Sciatic nerve (tissue), 2 donors: ENCODE measurements at places on chromosomes 1 and 21.

DNA sequence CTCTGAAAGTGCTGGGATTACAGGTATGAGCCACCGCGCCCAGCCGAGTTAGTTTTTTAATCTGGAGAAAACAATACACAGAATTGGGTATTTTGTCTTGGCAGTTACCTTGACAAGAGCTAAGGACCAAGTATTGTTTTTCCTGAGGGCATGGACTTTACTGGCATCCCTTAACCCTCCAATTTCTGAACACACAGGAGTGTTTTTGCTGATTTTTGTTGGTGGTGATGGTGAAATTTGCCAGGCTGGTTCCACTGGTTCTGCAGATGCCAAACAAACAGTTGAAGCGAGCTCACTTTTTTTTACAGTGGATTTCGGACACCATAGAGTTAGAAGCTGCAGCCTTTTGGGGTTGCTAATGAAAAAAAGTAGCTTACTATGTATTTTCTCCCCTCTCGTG is 37.2 kb upstream of the SH3D21 start:
- no peak for DNase-seq

DNA sequence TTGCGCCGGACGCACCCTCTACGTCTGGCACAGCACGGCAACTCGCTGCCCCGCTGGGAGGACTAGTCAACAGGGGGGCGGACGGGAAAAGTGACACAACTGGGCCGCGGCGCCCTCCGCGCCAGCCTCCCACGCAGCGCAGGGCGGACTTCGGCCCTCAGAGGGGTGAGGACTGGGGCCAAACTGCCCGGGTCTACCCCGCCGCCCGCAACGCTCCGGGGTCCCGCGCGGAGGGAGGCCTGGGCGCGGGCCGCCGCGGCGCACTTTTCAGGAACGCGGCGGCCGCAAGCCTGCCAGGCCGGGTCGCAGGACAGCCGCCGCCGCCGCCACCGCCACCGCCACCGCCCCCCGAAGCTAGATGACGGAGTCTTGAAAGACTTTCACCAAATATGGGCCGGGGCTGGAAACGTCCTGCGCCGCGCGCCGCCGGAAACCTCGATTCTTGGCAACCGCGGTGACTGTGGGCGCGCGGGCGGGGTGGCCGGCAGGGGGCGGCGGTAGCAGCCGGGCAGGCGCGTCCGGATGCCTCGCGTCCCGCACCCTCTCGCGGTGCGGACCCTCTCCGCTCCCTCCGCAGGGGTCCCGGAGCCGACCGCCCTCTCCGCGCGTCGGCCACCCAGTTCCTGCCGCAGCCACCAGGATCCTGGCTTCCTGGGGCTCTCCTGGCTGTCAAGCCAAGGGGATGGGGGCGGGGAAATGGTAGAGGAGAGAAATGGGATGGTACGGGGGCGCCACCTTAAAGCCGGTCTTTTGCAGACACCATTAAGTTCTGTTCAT is 3.7 kb upstream of the CCN1 start:
- peak; percentile 94 for DNase-seq

- no peak for DNase-seq
Observed at GRCh38 chr1:198024782-198025181, 107.6 kb downstream of the LHX9 start.

DNA sequence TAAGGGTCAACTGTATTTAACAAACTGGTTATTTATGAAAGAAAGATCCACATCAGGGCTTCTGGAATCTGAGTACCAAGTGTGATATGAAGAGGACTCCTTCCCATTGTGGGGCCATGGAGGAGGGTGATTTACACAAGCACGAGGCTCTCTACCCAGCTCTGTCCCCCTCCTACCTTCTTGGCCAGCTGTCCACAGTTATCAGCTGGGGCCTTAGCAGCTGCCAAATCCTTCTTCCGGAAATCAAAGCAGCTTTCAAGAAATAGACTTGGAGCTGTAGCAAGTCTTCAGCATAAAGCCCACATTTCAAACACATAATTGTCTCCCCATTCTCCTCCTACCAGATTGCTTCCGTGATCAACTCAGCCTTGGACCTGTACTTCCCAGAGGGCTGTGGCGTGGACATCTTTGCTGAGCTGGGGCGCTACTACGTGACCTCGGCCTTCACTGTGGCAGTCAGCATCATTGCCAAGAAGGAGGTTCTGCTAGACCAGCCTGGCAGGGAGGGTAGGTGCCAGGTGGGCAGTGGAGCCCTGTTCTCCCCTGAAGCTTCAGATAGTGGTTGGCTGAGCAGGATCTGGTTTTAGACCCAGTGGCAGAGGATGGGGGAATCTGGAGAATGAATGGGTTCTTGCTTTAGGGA is 15.5 kb downstream of the AZIN2 start:
- no peak for DNase-seq

DNA sequence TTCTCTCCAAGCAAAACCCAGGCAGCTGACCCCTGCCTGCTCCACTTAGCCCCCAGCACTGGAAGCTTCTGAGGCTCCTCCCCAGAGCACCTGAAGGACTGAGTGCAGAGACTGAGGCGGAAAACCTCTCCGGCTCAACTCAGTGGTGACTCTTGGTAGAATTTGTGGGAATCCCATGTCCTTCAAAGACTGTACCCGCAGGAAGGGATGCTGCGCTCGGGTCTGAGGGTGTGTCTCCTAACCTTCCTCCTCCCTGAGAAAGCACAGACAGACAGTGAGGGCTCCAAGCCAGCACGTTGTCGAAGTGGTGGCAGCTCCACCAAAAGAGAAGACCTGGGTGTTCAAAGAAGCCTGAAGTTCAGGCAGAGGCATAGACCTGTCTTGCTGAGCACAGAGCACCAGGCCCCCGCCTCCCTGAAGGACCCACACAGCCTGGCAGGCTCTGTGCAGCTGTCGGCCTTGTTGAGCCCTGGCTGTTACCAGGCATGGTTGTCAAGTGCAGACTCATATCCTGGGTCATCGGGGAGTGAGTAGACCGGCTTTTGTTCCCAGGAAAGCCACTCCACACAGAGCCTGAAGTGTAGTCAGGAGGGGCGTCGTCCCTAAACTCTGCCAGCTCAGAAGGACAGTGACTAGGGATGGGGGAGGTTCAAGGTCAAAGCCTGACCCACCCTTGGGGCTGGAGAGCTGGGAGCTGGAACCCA is 36.7 kb downstream of the CSMD2 start:
- no peak for DNase-seq

DNA sequence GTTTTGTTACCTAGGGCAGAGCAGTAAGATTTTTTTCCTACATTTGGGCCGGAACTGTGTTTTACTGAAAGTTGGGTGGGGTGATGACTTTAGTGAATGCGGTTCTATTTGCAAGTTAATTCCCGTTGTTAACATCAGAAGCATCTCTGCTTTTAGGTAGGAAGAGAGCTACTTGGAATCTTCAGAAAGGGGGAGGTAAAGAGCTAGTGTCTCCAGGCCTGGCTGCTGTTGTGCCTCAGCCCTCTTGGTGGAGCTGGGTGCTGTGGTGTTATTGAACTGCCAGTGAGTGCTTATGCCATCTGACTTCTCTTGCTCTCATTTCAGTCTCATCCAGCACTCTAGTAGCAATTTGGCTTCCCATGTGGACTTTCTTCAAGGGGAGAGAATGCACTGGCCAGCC is 3.4 kb downstream of the KDM4A start:
- no peak for DNase-seq

DNA sequence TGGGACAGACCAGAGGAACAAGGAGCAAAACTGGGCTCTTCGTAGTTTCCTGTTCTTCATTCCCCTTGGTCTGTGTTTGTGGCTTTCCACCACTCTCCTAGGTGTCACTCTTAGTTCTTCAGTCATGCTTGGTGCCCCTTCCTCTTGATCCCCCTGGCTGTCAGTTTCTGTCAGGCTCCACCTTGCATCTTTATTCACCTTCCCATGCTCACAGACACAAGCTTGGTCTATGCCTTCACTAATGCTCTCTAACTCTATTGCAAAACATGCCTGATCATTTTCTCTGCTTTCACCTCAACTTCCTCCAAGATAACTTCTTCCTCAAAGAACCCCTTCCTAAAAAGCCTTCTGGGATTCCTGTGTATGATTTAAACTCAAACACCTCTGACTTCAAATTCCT is 122.9 kb downstream of the GLUL start:
- no peak for DNase-seq

GRCh38 chr1:165616054-165616612 is 14.9 kb upstream of the MGST3 start:
- no peak for DNase-seq

DNA sequence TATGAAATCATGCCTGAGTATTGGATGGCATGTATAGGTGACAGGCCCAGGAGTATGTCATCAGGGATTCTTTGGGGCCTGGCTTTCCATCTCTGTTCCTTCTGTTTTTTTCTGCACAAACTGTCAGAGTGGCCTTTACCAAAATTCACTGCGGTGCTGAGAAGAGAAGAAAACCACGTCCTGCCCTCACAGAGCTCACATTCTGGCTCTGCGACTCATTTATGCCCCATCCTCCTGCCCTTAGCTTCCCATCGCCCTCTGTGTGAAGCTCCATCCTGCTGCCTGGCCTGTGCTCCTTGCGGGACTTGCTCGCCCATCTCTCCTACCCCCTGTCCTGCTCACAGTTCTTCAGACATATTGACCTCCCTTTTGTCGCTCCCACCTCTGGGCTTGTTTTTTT is 73.4 kb downstream of the HUNK start:
- no peak for DNase-seq

- no peak for DNase-seq
Observed at GRCh38 chr1:165688046-165688445, 10.3 kb downstream of the ALDH9A1 start.

DNA sequence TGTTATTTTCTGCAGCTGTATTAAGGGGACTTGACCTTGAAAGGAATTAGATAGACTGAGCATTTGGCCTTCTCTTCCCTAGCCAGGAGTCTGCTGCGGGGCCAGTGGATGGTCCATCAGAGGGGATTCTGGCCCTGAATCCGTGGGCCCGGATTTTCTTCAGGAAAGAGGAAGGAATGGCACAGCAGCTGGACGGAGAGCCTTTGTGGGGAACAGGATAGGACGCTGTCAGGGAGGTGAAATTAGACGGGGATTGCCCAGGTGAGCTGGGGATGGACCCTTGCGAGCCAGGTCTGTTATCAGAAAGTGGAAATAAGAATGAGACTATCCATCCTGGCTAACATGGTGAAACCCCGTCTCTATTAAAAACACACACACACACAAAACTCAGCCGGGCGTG is 1.7 kb upstream of the C2CD2 start:
- no peak for DNase-seq

DNA sequence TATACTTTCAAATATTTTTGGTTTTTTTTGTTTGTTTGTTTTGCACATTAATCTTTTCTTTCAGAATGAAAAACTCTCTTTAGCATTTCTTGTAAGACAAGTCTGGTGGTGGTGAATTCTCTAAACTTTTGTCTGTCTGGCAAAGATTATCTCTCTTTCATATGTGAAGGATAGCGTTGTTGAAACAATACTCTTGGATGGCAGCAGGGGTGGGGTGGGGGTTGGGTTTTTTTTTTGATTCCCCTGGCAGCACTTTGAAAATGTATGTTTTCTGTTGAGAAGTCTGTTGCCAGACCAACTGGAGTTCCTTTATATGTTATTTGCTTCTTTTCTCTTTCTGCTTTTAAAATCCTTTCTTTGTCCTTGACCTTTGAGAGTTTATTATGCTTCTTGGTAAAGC is 160.2 kb downstream of the VAV3 start:
- no peak for DNase-seq

DNA sequence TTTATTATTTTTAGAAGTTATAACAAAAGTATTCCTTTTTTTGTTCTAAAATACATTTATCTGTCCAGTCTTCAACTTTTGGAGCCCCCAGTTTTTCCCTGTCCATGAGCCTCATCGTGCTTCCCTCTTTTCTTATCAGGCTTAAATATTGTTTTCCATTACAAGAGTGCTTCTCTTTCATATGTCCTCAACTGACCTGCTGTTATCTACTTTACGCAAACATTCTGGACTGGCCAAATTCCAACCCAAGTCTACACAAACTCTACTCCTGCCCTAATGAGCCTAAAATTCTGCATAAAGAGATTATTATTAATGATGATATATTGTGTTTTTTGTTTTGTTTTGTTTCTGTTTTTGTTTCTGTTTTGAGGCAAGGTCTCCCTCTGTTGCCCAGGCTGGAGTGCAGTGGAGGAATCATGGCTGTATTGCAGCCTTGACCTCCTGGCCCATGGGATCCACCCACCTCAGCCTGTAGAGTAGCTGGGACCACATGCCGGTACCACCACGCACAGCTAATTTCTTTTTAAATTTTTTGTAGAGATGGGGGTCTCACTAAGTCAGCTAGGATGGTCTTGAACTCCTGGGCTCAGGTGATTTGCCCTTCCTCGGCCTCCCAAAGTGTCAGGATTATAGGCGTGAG is 318.8 kb upstream of the NEGR1 start:
- no peak for DNase-seq

GRCh38 chr1:198497326-198498102 is 43.0 kb downstream of the ATP6V1G3 start:
- no peak for DNase-seq

- peak; percentile 65 for DNase-seq
Observed at GRCh38 chr1:201648066-201648906, 109.4 kb downstream of the NAV1 start.

- no peak for DNase-seq
Observed at GRCh38 chr1:213425376-213426030, 374.5 kb downstream of the RPS6KC1 start.

DNA sequence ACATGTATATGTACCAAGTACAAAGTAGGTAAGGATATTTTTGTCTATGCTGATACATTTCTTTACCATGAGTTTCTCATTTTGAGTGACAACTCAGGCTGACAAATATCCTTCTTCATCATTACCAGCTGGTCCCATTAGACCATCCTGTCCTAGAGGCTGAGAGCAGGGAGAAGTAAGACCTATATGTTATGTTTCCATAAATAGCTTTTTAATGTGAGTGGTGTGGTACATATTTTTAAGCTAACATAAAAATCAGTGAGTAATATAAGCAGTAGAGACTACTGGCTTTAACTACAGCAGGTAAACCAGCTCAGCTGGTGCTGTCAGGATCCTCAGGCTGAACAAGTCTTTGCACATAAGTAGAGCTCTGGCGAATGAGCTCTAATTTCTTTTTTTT is 62.4 kb downstream of the CLEC20A start:
- no peak for DNase-seq

- no peak for DNase-seq
Observed at GRCh38 chr21:25029580-25029979, 577.7 kb downstream of the MRPL39 start.

- no peak for DNase-seq
Observed at GRCh38 chr21:45910548-45911221, 70.9 kb upstream of the COL6A1 start.

GRCh38 chr21:36803051-36803645 is 104.2 kb downstream of the SIM2 start:
- no peak for DNase-seq
